ENCODE measurements at places on chromosomes 1 and 21. TPM values are rescaled to one million over a fixed set of nuclear protein-coding genes. Genes with fewer than 3 reads are reported as not detected.

Gene PIGV
- total RNA-seq: 13.2 TPM

Gene CC2D1B
- total RNA-seq: 15.2 TPM

Gene LRRN2
- total RNA-seq: 0.74 TPM

Gene ABCA4
- total RNA-seq: 0.68 TPM

Gene KCNJ9
- not detected for total RNA-seq

Gene IL23R
- total RNA-seq: 0.12 TPM

Gene TRIM67
- not detected for total RNA-seq

Gene CRB1
- total RNA-seq: not detected

Gene NDC1
- total RNA-seq: 4.3 TPM

Gene CD53
- 13.6 TPM for total RNA-seq

Gene IGSF5
- total RNA-seq: not detected

Gene ISG15
- total RNA-seq: 31.5 TPM

Gene S100A13
- total RNA-seq: 24.5 TPM

Gene FGR
- total RNA-seq: 8.2 TPM

Gene NKAIN1
- not detected for total RNA-seq

Gene AADACL4
- not detected for total RNA-seq

Gene CHAF1B
- 2.1 TPM for total RNA-seq

Gene HLX
- 10.8 TPM for total RNA-seq

Gene NT5C1A
- total RNA-seq: not detected

Gene SPRR4
- not detected for total RNA-seq

Gene RGSL1
- not detected for total RNA-seq

Data from right lobe of liver (tissue), 6 donors.